CD8-positive, alpha-beta memory T cell (primary cell): ENCODE measurements at places on chromosomes 13 and 19.

GRCh38 chr13:43391036-43391435 lies 367.6 kb downstream of the DNAJC15 start:
- DNase-seq = no peak

GRCh38 chr19:52778811-52779210 lies 7.8 kb downstream of the ZNF600 start:
- no peak for DNase-seq

- DNase-seq = peak; percentile 52
Observed at GRCh38 chr19:28466107-28467045, 746.6 kb downstream of the UQCRFS1 start.

- no peak for DNase-seq
Observed at GRCh38 chr13:51502153-51502651, 49.4 kb upstream of the INTS6 start.

GRCh38 chr19:1812426-1813191 lies 533 bp upstream of the ATP8B3 start:
- DNase-seq = peak; percentile 82

GRCh38 chr19:23203841-23204344 lies 46.3 kb downstream of the ZNF724 start:
- DNase-seq = no peak

- DNase-seq = no peak
Observed at GRCh38 chr19:58351990-58352755, 1.1 kb downstream of the A1BG start.

DNA sequence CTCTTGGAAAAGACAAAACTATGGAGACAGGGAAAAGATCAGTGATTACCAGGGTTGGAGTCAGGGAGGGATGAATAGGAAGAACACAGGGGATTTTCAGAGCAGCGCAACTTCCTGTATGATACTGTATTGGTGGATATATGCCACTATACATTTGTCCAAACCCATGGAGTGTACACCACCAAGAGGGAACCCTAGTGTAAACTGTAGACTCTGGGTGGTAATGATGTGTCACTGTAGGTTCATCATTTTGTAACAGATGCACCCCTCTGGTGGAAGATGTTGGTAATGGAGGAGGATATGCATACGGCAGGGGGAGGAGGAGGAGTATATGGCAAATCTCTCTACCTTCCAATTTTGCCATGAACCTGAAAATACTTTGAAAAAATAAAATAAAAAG lies 68.1 kb downstream of the UFM1 start:
- no peak for DNase-seq

GRCh38 chr19:19482809-19483596 lies 32.3 kb downstream of the TSSK6 start:
- no peak for DNase-seq

DNA sequence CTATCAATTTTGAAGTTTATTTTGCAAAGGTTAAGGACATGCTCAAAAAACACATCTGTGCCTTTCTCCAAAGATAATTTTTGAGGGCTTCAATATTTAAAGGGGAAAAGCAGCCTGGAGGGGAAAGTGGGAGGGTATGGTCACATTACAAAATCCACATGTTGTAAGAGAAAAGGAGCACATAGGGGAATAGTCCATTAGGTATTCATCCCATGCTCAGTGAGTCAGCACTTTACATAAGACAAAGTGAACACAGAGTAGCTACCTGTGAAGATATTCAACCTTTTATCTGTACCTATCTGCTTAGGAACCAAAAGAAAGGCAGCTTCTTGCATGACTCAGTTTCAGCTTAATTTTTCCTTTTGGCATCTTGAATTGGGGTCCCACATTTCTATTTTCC lies 932.0 kb downstream of the SLITRK6 start:
- DNase-seq = no peak

- no peak for DNase-seq
Observed at GRCh38 chr13:22014469-22014868, 343.6 kb downstream of the FGF9 start.

DNA sequence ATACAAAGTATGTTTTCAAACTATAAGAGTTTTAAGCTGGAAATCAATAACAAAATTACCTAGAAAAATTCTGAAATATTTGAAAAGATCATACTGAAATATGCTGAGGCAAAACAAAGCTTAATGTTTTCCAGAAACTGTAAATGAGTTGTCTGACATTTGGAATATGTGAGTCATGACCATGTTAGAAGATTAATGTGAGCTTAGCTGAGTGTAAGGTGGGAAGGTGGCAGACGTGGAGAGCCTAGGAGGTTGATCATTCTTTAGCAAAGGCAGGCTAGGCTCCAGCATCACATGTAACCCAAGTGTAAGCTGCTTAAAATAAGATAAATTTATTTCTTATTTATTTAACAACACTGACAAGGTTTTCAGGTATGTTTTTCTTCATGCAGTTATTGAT lies 2086.1 kb upstream of the PCDH20 start:
- DNase-seq = no peak

DNA sequence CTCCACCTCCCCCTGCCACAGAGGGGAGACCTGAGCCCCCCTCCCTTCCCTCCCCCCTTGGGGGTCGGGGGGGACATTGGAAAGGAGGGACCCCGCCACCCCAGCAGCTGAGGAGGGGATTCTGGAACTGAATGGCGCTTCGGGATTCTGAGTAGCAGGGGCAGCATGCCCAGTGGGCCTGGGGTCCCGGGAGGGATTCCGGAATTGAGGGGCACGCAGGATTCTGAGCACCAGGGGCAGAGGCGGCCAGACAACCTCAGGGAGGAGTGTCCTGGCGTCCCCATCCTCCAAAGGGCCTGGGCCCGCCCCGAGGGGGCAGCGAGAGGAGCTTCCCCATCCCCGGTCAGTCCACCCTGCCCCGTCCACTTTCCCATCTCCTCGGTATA lies 2.4 kb upstream of the APOE start:
- DNase-seq = no peak

- DNase-seq = no peak
Observed at GRCh38 chr13:40640845-40641458, 25.5 kb downstream of the FOXO1 start.

DNA sequence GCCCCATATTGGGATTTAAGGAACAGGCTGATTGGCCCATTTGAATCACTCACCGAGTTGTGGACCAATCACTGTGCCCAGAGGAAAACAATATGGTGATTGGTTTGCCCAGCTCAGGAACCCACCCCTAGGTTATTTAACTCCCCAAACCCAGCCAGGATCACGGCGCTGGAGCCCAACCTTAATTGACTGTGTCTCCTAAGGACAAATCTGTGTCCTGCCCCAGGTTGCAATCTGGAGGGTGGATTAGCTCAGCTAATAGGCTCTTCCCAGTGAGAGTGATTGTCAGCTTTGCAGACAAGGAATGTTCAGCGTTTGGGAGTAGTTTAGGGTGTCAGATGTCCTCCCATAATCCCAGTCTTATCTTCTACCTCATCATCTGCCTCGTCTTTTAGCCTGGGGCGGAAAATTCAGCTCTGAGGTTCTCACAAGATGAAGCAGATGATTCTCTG lies 3.5 kb upstream of the ZNF358 start:
- no peak for DNase-seq

DNA sequence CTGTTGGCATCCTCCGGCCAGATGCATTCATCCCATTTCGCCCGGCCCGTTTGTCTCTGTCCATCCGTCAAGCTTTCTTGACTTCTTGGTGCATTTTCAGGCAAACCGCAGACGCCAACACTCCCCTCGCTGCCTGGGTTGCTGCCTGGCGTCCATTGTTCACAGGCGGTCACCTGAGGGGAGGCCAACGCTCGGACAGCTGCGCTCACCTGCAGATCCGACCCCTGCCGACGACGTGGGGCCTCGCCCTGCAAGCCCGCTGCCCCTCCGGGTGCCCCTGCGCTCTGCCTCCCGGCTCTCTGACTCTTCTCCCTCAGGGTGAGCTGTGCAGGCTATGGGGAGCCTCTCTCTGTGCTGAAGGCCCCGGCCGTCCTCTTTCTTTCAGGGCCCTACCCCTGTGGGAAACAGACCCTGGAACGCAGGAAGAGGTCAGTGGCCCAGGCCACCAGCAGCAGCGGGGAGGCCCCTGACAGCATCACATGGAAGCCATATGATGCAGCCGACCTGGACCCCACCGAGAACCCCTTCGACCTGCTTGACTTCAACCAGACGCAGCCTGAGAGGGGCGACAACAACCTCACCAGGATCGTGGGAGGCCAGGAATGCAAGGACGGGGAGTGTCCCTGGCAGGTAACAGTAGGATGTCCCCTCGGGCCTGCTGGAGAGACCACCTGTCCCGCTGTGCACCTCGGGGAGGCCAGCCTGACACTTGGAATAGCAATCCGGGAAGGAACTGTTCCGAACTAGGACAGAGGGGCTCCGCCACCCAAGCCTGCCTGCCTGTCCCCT lies 14.8 kb upstream of the PROZ start:
- no peak for DNase-seq

DNA sequence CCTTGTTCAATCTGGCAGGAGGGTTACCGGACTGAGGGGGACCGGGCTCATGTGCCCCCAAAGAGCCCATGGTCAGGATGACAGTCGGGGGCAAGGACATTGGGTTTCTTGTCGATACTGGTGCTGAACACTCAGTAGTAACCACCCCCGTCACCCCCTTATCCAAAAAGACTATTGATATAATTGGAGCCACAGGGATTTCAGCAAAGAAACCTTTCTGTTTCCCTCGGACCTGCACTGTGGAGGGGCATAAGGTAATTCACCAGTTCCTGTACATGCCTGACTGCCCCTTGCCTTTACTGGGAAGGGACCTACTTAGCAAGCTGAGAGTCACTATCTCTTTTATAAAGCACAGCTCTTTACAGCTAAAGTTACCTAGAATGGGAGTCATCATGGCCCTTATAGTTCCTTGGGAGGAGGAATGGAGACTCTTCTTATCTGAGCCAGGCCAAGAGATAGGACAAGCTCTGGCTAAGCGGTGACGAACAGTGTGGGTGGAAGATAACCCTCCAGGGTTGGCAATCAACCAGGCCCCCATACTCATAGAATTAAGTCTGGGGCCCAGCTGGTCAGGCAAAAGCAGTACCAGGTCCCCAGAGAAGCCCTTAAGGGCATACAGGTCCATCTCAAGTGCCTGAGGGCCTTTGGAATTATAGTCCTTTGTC lies 603.7 kb downstream of the UQCRFS1 start:
- DNase-seq = no peak

DNA sequence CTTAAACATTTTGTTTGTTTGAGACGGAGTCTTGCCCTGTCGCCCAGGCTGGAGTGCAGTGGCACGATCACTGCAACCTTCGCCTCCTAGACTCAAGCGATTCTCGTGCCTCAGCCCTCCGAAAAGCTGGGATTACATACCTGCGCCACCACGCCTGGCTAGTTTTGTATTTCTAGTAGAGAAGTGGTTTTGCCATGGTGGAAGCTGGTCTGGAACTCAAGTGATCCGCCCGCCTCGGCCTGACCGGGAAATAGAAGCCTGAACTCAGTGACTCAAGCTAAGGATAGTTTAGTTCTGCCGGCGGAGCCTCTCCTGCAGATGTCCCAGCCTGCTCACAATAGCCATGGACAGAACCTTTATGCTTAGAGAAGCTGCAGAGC lies 53.0 kb upstream of the ZNF254 start:
- peak; percentile 10 for DNase-seq

DNA sequence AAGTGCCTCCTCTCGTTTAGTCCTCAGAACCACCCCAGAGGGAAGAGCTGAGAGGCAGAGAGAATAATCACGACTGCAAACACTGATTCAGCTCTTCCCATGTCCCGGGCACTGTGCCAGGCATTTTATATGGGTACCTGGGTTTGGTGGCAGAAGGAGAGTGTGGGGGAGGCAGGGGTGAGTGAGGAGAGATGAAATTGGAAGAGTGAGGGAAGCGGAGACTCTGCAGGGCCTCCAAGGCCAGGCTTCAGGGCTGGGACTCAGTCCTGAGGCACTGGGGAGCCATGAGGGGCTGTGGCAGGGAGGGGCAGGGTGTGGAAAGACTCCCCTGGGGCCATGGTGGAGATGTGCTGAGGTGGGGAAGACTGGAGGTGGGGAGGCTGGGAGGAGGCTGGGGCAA lies 8.7 kb downstream of the SYNGR4 start:
- no peak for DNase-seq
